Activated gamma-delta T cell treated with anti-CD3 and anti-CD28 coated beads, Interleukin-2, amount 50 U/mL, for 16 hours (primary cell): ENCODE measurements at places on chromosomes 3 and 15.

- DNase-seq = no peak
Measured at GRCh38 chr3:42300013-42300412, 34.0 kb upstream of the CCK start.

DNA sequence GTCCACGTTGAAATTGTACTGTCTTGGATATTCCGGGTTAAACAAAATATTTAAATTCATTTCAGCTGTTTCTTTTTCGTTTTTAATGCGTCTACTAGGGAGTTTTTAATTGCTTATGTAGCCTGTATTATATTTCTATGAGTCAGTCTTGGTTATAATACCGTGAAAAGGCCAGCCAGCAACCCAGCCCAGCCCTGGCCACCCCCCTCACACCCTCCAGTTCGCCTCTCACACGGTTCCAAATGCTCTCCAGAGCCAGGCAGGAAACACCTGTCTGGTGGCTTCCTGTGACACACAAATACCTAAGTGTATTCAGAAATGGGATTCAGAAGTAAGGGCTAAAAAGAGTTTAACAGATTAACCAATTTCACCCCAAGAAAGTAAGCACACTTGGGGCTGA, 4.4 kb downstream of the SH3BP5 start:
- no peak for DNase-seq

DNA sequence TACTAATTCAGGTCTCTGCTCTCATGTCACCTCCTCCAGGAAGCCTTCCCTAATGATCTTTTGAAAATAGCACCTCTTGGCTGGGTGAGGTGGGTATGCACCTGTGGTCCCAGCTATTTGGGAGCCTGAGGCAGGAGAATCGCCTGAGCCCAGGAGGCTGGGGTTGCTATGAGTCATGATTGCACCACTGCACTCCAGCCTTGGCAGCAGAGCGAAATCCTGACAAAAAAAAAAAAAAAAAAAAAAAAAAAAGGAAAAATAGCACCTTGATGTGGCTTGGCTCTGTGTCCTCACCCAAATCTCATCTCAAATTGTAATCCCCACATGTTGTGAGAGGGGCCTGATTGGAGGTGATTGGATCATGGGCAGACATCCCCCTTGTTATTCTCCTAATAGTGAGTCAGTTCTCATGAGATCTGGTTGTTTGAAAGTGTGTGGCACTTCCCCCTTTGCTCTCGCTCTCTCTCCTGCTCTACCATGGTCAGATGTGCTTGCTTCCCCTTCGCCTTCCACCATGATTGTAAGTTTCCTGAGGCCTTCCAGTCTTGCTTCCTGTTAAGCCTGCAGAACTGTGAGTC, 11.2 kb upstream of the RNU6-1 start:
- DNase-seq = no peak

GRCh38 chr3:10514407-10515069, 9.2 kb upstream of the ATP2B2 start:
- DNase-seq = no peak

DNA sequence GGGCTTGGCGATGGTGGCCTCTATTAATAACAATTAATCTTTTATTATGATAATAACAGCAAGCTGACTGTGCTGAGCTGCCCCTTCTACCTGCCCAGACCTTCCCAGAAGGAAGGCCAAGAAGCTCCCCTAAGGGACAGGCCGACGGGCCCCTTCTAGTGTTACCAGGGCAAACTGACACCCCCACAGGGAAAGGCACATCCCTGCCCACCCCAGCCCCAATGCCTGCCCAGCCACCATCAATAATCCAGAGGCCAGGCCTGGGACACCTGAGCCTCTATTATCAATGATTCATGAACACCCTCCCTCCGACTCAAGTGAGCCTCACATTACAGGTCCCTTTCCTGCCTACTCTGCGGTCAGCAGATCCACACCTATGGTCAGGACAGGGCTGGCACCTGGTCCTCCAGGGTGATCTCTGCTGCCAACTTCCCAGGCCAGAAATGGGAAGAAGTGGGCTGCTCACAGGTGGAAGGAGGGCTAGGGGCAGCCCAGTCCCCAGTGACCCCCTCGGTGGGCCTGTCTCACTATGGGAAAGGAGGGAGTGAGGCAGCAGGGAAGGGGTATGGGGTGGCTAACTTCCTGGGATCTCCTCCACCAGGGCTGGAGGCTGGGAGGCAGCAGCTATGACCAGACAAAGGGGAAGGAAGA, 1.8 kb downstream of the TWF2 start:
- DNase-seq = no peak
